ENCODE measurements at places on chromosomes 7 and 10. TPM values are rescaled to one million over a fixed set of nuclear protein-coding genes. Genes with fewer than 3 reads are reported as not detected.

TBC1D12 gene
- total RNA-seq, result 5.8 TPM

GPRIN2 gene
- 0.89 TPM for total RNA-seq

FZD8 gene
- total RNA-seq, result 1.1 TPM

DNA sequence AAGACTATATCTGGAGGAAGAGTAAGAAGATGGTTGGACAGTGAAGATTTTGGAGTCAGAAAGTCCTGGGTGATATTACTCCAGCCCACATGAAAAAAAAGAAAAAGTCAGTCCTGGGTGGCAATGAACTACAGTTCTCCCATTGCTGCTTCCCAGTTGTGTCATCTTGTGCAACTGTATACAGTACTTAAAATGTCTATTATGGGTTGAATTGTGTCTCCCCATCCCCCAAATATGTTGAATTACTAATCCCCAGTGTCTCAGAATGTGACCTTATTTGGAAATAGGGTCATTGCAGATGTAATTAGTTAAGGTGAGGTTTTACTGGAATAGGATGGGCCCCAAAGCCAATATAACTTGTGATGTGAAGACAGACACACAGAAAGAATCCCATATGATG is 15.6 kb downstream of the SEC23IP start:
- no peak for DNase-seq

DNA sequence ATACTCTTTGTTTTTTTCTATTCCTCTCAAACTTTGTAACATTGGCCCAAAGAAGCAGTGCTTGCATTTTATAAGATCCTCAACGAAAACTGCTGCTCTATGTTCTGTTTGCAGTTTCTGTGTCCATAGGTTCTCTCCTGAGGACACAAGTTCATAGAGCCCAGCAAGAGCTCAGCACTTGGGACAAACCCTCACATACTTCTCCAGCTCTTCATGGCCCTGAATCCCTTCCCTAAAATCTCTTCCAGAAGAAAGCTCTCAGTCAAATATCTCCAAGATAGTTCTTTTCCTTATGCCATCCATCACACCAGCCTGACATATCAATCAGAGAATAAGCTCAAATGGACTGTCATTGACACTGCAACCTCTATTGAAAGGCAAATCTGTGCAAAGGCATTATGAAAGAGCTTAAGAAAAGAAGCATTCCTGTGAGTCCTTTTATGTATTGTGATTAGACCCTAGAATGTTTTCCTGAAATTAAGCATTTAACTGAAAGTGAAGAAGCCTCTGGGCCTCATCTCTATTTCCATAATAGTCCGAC is 405.5 kb downstream of the ANKRD7 start:
- DNase-seq, result no peak

DNA sequence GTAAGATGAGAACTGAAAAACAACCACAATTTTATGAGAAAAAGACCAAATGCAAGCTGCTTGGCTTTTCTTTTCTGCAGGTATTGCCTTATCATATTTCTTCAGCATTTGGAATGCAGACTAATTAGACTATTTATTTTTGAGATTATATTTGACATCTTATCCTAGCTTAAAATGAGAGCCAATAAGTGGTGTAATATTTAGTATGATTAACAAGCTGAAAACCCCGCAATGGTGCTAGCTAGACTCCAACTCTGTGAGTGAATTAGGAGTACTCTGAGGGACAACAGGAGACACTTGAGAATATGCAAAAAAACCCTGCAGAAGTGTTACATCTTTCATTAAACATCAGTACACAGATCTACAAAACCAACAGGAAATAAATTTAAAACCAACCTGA is 180.3 kb upstream of the MEOX2 start:
- DNase-seq, result no peak

All from HT-29 (cell line).